ENCODE measurements at places on chromosomes 7 and 10. TPM values are rescaled to one million over a fixed set of nuclear protein-coding genes. Genes with fewer than 3 reads are reported as not detected.
A peak's percentile ranks its signal among the peaks of the same experiment; 100 is the strongest.

DNA sequence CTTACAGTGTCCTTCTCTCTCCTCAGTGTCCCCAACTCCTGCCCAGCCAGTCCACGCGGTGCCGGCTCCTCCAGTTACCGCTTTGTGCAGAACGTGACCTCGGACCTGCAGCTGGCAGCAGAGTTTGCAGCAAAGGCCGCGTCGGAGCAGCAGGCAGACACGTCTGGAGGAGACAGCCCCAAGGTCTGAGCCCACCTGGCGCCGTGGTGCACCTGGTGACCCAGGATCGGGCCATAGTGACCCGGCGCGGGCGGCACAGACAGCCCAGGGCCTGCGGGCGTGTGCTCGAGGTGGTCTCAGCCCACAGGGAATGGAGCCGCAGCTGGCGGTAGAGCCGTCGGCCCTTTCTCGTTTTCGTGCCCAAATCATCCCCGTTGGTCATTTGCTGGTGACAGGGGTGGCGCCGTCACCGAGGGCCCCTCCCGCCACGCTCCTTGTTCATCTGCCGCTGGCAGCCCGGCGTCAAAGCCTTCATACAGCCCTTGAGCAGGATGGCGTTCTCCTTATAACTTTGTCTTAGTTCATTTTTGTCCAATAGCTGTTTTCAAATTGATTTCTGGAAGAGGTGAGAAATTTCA, 20.9 kb upstream of the AP5Z1 start:
- DNase-seq: no peak

The STEAP1B gene
- total RNA-seq: 2.8 TPM

The HYAL4 gene
- total RNA-seq: not detected

GRCh38 chr7:162632-163297, 29.6 kb upstream of the FAM20C start:
- DNase-seq: peak; percentile 44

DNA sequence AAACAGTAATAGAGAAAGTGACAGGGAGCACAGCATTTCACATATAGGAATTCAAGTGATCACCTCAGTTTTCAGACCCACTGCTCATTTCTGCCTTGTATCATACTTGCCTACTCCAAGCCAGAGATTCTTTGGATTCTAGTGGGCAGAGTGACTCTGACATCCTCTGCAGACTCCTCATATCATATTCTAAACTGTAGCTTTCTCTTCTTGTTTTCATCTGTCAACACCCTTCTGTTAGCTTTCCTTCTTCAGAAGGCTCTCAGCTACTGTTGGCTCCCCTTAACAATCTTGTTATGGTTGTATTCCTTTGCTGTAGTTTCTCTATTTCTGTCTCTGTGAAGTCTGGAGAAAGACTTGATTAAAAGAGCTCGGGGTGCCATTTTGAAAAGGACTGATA, 120.5 kb downstream of the CTNNA3 start:
- no peak for DNase-seq

GRCh38 chr7:6026011-6026819, 5.0 kb upstream of the ANKRD61 start:
- peak; percentile 92 for DNase-seq

DNA sequence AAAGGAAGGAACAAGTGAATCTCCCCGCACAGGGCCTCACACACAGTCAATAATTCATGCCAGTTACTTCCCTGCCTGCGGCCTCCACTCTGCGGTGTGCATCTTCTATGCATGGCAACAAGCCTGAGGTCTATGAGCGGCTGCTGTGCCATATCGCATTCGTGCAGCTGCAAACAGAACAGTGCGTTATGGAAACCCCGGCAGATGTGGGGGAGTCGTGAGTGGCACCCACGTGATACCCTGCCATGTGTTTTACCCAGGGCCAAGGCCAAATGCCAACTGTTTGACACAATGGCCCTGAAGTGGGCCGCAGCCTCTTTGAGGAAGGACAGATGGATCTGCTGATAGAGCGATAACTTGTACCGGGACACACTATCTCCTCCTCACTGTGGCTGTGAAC, 13.4 kb downstream of the TNS3 start:
- DNase-seq: no peak

- no peak for DNase-seq
Observed at GRCh38 chr7:138161600-138162081, 85.4 kb downstream of the AKR1D1 start.

GRCh38 chr7:19619122-19619521, 89.7 kb downstream of the POLR1F start:
- DNase-seq: no peak

The EPO gene
- not detected for total RNA-seq

DNA sequence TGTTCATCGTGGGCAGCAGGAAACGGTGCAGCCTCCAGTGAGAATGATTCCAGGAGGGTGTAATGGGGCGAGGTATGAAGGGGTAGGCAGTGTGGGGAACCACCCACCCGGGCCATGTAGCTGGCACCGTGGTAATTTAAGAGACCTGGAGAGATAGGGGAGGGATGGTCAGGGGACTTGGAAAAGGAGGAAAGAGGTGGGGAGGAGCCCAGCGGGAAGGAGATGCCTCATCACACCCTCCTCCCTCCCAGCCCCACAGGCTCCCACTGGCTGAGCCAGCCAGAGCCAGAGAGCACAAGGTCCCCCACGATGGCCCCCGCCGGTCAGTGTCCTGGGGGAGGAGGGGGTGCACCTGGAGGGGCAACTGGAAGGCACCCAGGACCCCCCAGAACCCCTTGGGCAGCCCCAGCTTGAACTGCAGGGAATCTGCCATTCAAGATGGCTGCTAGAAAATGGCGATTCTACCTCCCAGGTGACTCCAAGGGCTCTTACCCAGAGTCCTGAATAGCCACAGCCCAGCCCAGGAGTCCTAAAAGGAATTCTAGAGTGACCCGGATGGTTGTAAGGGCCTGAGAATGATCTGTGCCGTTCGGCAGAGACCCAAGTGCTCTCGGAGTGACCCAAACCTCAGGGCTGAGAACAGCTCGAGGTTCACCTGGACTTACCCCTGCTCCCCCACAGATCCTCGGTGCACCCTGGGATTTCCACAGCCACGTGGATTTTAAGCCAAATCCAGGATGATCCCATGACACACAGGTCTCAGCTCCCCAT, 28.8 kb downstream of the CALML3 start:
- DNase-seq: peak; percentile 75

GRCh38 chr10:108684431-108684830, 1238.9 kb downstream of the XPNPEP1 start:
- no peak for DNase-seq

- DNase-seq: no peak
Observed at GRCh38 chr7:156667110-156667426, 26.5 kb downstream of the RNF32 start.

DNA sequence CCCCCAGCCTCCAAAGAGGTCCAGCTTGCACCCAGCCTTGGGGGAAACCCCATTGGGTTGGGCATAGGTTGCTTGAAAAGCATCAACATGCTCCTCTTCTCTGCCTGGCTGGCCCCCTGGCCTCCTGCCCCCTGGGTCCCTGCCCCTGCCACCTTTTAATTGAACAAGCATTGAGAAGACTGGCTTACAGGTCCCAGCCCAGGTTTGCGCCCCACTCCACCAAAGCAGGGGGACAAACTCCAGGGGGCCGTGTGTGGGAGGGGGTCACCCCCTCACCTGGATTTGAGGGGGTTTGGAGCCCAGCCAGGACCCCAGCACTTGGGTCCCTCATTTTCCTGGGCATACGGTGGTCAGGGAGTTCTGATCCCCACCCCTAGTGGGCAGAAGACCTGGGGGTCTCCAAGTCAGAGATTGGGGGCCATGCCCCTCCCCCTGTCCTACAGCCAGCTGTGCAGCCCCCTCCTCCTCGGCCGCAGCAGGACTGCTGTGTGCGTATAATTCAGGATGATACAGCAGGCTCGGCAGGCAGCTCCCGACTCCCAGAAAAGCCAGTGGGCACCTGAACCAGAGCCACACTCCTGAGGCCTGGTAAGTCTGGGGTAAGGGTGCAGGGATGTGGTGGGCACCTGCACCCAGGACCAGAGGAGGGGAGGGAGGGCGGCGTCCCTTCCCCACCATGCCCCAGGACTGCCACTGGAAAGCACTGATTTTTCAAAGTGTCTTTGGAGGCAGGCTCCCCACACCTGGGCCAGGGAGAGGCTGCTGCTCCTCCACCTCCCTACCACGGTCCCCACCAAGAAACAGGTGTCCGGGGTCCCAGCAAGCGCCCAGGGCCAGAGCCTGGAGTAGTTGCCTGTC, 1.7 kb downstream of the ELFN1 start:
- peak; percentile 69 for DNase-seq

GRCh38 chr7:28008171-28008570, 172.4 kb downstream of the JAZF1 start:
- no peak for DNase-seq

- DNase-seq: no peak
Observed at GRCh38 chr10:92914478-92915325, 66.4 kb downstream of the EXOC6 start.

GRCh38 chr7:100914208-100914878, 18.7 kb upstream of the ACHE start:
- peak; percentile 50 for DNase-seq

- DNase-seq: no peak
Observed at GRCh38 chr7:29619848-29620555, 56.4 kb downstream of the PRR15 start.

The TCF7L2 gene
- 29.6 TPM for total RNA-seq

The CHST15 gene
- 25.8 TPM for total RNA-seq

- DNase-seq: no peak
Observed at GRCh38 chr7:9719303-9719702, 1254.4 kb upstream of the PHF14 start.

The ZPBP gene
- total RNA-seq: not detected

DNA sequence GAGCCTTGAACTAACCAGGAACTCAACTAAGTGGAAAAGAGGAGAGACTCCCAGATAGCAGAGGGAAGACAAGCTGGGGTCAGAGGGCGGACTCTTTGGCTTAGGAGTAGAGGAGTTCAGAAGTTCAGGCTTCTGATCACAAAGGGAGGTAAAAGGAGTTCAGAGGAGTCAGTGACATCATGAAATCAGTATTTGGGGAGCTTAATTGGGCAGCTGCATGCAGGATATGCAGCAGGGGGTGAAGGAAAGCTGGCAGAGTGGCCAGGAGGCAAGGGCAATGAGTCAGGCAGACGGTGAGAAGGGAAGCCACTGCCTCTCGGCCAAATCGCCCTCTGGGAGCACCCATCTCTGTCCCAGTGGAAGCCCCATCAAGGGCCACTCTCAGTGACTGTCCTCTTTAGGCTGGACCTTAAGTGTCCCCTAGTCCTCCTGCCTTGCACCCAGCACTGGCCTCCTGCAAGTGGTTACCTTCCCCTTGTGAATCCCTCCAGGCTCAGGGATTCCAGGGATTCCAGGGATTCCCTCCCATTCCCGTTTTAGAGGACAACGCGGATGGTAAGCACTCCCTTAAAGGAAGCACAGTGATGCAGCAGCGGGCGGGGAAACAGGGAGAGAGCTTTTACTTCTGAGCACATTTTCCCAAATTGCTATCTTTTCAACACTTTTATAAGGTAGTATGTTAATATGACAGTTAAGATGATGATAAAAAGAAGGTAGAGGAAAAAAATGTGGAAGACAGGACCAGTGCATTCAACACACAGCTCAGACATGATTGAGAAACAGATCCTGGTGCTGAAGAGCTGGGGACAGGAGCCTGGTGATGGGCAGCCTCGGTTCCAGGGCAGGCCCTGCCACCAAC, 72.6 kb downstream of the KCNMA1 start:
- no peak for DNase-seq

The MYH16 gene
- total RNA-seq: not detected

GRCh38 chr10:52668024-52668423, 104.6 kb downstream of the MBL2 start:
- DNase-seq: no peak

DNA sequence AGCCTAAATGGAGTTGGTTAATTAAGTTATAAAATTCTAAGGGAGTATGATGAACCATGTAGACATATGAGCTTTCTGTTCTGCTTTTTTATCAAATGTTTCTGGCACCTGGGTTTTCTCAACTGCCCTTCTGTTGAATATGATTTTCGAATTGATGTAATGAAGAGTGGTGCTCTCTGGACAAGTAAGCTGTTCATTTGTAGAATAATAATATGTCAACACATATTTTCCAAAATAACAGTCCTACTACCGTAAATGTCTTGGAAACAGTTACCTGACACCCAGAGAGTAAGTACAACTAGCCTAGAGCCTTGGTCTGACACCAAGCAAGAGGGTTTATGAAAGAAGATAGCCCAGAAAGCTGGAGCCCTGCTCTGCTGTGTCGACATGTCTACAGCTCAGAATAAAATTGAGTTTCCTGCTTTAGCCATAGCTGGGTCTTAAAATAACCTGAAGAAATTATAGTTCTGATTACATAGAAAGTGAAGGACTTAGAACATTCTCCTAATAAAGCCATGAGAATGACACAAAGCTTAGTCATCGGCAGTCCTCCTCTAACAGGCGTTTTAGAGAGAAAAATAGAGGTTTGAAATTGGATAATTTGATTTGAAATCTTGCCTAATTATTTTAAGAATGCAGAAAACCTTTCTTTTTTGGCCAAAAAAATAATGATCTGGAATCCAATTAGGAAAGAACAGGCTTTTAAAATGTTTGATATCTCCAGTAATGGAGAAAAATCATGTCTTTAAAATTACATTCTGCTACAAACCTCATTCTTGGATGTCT, 25.1 kb downstream of the HDAC9 start:
- DNase-seq: no peak

DNA sequence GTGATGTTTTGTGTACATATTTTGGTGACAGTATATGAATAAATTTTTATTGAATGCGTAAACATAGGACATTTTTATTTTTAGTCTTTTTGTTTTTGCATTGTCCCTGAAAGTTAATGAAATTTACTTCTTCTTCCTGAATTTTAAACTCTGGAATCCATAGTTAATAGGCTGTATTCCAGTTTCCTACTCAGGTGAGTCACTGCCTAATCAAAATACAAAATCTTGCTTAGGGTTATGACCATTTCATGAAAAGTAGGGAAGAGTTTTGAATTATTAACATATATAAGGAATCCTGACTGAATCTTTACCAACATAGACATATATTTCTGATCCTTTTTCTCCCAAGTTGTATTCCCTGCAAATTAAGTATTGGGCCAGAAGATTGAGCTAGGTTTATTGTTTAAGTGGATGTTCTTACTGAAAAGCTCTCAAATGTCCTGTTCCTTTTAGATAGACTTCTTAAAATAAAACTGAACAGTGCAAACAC, 2.6 kb downstream of the CREM start:
- DNase-seq: no peak

GRCh38 chr10:34638406-34639054, 176.6 kb downstream of the PARD3 start:
- peak; percentile 94 for DNase-seq

The ZNF503 gene
- total RNA-seq: 36.0 TPM

DNA sequence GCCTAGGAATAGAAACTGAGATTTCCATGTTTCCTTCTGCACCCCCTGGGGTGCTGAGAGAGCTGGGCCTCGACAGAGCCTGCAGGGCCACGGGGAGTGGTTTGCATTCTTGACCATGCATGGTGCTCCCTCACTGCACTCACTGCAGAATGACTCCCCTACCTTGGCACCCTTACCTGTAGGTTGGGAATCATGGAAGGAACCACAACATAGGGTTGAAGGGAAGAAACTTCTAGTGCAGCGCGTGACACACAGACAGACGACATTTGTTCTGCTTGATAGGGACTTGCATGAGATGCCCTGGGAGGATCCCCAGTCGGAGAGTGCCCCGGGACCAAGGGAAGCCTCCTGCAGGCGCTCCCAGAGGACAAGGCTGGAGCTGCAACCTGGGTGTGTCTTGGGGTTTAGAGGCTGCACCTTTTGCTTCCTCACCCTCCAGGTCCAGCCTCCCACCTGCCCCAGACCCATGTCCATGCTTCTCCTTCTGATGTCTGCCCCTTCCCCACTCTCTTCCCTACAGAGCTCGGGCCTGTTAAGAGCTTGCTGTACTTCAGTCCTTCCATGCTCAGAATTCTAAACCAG, 245.2 kb downstream of the ABCA13 start:
- no peak for DNase-seq

GRCh38 chr7:133563251-133563650, 310.4 kb downstream of the EXOC4 start:
- DNase-seq: no peak

GRCh38 chr10:93579089-93579488, 12.6 kb downstream of the FFAR4 start:
- DNase-seq: no peak

Measured in posterior vena cava (tissue), 2 donors.